Transverse colon (tissue), 4 donors: ENCODE measurements at places on chromosomes 12 and 14. TPM values are rescaled to one million over a fixed set of nuclear protein-coding genes. Genes with fewer than 3 reads are reported as not detected.

Gene CPNE6
- total RNA-seq = not detected

Gene B3GNT4
- not detected for total RNA-seq

Gene VRTN
- total RNA-seq = not detected

Gene TCL1B
- 0.64 TPM for total RNA-seq

Gene GSC
- total RNA-seq = not detected

Gene PRH1
- total RNA-seq = 4.8 TPM

Gene SIRT4
- not detected for total RNA-seq

Gene PZP
- not detected for total RNA-seq

Gene KRT2
- total RNA-seq = not detected

Gene NYNRIN
- total RNA-seq = 9.1 TPM

Gene ORMDL2
- 33.5 TPM for total RNA-seq

Gene CD69
- not detected for total RNA-seq

Gene TEAD4
- total RNA-seq = 4.2 TPM

Gene ANKRD33
- total RNA-seq = not detected

Gene GPRC5D
- total RNA-seq = 0.48 TPM

Gene RNASE7
- 0.48 TPM for total RNA-seq

Gene POLR3B
- total RNA-seq = 5.6 TPM

Gene LRP10
- total RNA-seq = 232 TPM

Gene KLHDC1
- 7.5 TPM for total RNA-seq

Gene MYO1A
- total RNA-seq = 208 TPM

Gene OTX2
- total RNA-seq = not detected

Gene ARHGEF25
- total RNA-seq = 6.6 TPM

Gene SPPL3
- 34.7 TPM for total RNA-seq

Gene WIF1
- not detected for total RNA-seq

Gene EML1
- 59.5 TPM for total RNA-seq

Gene HOXC10
- not detected for total RNA-seq

Gene GON7
- 29.4 TPM for total RNA-seq

Gene BCAT1
- total RNA-seq = 0.80 TPM

Gene HSPB8
- total RNA-seq = 56.9 TPM

Gene GNS
- 67.0 TPM for total RNA-seq

Gene P3H3
- 32.9 TPM for total RNA-seq

Gene SCN8A
- 2.9 TPM for total RNA-seq
